ENCODE measurements at places on chromosomes 4 and X.

GRCh38 chrX:68978255-68978654 is 149.4 kb downstream of the EFNB1 start:
- no peak for DNase-seq

DNA sequence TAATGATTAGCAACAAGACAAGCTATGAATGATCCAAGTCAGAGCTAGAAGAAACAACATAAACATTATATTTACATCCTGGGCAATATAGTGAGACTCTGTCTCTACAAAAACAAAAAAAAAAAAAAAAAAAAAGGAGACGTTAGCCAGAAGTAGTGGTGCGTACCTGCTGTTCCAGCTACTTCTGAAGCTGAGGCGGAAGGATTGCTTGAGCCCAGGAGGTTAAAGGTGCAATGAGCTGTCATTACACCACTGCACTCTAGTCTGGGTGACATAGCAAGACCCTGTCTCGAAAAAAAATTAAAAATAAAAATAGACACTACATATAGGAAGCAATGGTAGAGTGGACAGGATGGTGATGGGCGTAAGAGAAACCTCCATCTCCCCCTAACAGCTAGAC is 144.6 kb upstream of the VCX3A start:
- no peak for DNase-seq

GRCh38 chr4:90142081-90142480 is 14.9 kb downstream of the CCSER1 start:
- no peak for DNase-seq

DNA sequence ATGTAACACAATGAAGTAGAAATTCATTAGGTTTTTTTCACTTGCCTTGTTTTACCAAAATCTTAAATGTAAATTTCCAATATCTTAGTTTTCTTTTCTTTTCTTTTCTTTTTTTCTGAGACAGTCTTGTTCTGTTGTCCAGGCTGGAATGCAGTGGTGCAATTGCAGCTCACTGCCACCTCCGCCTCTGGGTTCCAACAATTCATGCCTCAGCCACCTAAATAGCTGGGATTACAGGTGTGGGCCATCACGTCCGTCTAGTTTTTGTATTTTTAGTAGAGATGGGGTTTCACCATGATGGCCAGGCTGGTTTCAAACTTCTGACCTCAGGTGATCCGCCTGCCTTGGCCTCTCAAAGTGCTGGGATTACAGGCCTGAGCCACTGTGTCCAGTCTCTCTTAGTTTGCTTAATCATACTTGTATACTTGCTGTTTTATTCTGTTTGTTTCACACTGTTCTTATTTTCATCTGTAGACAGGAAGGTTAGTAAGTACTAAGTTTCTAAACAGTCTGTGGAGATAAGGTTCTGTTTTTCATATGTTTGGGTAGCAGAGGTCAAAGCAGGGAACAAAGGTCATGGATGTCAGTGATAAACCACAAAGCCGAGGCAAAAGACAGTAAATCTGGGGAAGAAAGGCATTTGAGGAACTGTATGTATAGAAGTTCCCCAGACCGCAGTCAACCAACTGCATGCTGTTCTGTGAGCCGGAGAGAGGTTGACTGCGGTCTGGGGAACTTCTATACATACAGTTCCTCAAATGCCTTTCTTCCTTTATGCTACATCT is 129.1 kb downstream of the CBR4 start:
- no peak for DNase-seq

- no peak for DNase-seq
Observed at GRCh38 chr4:20816287-20816686, 116.0 kb downstream of the PACRGL start.

GRCh38 chrX:38848671-38849455 is 47.6 kb downstream of the MID1IP1 start:
- DNase-seq: no peak

GRCh38 chr4:52889778-52890520 is 27.8 kb downstream of the RASL11B start:
- no peak for DNase-seq

DNA sequence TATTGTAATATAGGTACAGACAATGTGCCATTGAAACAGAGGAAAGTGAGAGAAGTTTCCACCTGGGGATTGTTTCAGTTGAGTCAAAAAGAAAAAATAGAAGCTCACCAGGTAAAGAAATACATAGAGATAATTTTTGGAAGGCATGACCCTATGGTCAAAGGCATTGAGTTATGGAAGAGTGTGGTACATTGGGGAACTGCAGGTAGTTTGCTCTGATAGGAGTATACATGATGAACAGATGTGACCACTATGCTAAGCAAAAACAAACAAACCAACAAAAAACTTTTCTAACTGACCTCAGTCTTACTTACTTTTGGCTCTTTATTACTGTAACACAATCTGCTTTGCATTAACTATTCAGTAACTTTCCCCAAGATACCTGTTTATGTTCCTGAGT is 85.9 kb downstream of the UGT8 start:
- DNase-seq: no peak

DNA sequence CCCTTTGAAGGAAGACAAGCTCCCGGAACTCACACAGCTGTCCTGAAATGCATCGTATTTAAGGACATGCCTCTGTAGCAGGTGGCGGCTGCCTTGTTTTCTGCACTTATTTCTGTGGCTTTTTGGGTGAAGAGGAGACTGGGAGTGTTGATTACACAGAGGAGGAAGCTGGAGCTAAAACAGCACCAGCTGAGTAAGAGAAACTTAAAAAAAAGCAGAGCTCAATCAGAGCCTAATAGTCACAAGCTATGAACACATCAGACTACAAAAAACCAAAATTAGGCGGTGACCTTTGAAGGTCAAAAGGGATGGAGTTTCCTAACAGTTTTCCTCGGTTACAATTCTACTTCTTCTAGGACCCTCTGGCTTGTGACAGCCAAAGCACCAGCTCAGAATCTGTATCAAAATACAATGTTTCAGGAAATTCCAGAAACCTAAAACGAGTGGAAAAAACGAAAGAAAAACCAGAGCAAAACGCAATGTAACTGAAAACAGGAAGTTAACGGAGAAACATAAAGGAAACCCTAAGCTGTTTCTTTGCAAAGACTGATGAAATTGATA is 13.5 kb downstream of the PRKX start:
- DNase-seq: no peak

DNA sequence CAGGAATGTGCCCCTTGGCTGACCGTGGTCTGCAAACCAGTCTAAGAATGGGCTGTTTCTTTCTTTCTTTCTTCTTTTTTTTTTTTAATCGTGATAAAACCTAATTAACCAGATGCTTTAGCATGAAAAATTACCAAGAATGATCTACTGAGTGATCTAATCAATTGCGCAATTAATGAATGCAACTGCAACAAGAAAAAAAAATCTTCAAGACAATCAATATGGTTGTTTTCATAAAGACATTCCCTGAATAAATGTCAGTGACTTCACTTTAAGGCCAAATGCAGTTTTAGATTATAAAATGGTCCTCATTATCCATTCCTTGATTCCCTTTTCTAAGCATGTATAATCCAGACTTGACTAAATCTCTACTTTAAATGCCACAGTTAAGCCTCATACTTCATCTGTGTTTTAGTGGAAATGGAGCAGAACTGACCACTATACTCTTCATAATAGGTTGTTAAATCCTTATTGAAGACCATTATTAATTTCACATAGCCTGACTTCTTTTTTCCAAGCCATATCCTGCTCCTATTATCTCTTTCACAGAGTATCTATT is 51.6 kb upstream of the SETD7 start:
- DNase-seq: no peak

DNA sequence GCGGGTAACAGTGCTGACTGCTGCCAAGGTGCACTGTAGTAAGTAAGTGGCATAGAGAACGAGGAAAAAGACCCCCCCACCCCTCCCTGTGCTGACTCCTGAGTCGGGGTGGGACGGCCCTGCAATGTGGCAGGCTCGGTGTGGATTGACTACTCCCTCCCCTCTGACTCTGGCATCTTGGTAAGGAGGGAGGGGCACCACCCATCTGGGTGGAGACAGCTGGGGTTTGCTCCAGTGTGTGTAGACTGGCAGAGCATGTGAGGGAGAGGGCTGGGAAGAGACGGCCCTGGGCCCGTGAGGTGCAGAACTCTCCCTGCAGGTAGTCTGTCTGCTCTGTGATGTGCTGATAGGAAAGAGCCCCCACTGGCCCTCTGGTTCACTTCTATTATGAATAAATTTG is 31.0 kb downstream of the NSG1 start:
- DNase-seq: no peak

- no peak for DNase-seq
Observed at GRCh38 chrX:130086447-130087206, 23.7 kb downstream of the ELF4 start.

DNA sequence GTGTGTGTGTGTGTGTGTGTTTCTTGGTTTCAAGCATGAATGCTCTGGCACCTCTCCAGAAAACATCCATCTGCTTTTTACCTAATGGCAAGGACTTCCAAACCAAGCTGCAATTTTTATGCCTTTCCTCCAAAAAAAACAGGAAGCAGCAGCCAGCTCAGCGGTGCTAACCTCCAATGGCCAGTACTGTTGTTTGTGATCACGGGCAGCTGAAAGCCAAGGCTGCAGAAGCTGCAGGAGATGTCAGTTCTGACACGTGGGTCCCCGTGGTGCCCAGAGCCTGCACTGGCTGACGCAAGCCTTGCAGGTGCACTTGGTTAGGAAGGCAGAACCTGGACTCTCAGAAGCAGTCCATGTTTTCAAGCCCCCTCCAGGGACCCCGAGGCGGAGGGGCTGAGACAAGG is 313.6 kb upstream of the DDX53 start:
- no peak for DNase-seq

- no peak for DNase-seq
Observed at GRCh38 chrX:21932292-21933002, 8.1 kb upstream of the SMS start.

DNA sequence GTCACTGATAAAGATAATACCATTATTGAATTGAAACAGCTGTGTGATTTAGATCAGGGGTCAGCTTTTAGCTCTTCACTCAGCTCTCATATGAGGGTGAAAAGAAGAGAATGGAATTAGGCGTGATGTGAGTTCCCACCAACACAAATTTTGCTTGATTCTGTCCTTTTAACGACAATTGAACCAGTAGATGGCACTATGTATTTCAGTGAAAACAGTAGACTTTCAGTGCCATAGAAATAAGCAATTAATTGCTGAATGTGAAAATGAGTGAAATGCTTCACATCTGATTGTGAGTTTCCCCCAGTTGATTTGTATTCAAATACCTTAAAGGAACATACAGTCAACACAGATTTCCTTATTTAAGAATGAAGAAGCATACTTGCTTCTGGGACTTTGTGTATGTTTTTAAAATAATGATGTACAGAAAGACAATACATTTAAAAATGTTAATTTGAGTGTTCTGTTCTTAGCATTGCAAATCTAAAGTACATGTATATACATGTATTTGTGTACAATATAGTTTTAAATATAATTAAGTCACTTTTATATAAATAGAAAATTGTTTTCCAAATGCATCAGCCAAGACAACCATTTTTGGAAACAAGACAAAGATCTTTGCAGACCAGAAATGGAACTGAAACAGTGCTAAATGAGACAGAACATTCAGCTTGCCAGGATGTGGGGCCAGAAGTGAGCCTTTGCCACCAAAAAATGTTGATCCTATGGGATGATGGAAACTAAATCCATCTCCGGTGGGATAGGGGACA is 178.8 kb downstream of the SNCA start:
- no peak for DNase-seq

Measured in neuronal stem cell (in vitro differentiated cells).